Adrenal gland (tissue), 19 donors: ENCODE measurements at places on chromosomes 12 and 14. TPM values are rescaled to one million over a fixed set of nuclear protein-coding genes. Genes with fewer than 3 reads are reported as not detected.
A peak's percentile ranks its signal among the peaks of the same experiment; 100 is the strongest.

KRT75 gene
- polyA plus RNA-seq: not detected

GPR135 gene
- polyA plus RNA-seq: 2.3 TPM

DNA sequence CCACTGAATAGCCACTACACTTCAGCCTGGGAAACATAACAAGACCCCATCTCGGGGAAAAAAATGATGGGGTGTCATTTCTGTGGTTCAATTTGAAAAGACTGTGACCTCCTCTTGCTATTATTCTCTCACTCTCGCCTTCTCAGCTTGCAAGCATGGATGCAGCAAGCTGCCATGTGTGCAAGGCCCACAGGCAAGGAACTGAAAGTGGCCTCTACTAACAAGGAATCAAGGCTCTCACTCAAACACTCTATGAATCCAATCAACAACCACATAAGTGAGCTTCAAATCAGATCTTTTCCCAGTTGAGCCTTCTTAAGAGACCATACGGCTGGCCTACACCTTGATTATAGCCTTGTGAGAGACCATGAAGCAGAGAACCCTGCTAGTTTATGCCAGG lies 17.9 kb upstream of the DHRS7 start:
- no peaks in the 10 kb centered on the region for H3K36me3 ChIP-seq
- no peak overlapping the region for H3K27ac ChIP-seq
- no peaks in the 10 kb centered on the region for H3K27me3 ChIP-seq
- no peak overlapping the region for H3K4me3 ChIP-seq

DNA sequence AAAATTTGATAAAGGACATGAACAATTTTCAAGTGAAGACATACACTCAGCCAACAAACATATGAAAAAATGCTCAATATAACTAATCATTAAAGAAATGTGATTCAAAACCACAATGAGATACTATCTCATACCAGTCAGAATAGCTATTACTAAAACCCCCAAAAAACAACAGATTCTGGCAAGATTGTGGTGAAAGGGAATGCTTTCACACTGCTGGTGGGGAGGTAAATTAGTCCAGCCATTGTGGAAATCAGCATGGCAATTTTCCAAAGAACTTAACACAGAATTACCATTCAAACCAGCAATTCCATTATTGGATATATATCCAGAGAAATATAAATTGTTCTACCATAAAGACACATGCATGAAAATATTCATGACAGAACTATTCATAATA lies 18.7 kb upstream of the TAS2R14 start:
- no peaks in the 10 kb centered on the region for H3K4me1 ChIP-seq
- H3K4me3 ChIP-seq: no peak overlapping the region
- H3K27me3 ChIP-seq: no peaks in the 10 kb centered on the region
- no peaks in the 10 kb centered on the region for H3K36me3 ChIP-seq
- H3K27ac ChIP-seq: no peak overlapping the region

DNA sequence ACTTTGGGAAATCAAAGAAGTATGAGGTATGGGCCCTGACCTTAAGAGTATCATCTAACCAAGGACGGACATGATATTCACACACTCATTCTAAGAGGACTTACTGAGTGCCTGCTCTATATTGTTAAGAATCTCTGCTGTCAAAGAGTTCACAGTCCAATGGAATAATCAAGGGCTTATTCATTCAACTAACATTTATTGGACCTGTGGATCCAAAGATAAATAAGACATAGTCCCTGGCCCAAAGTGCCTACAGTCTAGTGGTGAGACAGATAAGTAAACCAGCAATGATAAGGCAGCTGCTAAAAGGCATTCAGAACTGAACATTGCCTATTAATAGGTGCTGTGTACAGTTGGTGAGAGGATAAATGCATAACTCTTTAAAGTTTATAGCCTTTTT lies 11.0 kb downstream of the WDR20 start:
- DNase-seq: no peak
- H3K27ac ChIP-seq: peak overlapping the region; percentile 20
- peaks cover 58% of the 10 kb centered on the region for H3K4me1 ChIP-seq
- no peaks in the 10 kb centered on the region for H3K27me3 ChIP-seq
